ENCODE measurements at places on chromosomes 1 and 21. TPM values are rescaled to one million over a fixed set of nuclear protein-coding genes. Genes with fewer than 3 reads are reported as not detected.

MSH4 gene
- 0.36 TPM for total RNA-seq

MX1 gene
- 36.9 TPM for total RNA-seq

RGSL1 gene
- not detected for total RNA-seq

ESRRG gene
- total RNA-seq = 0.40 TPM

SELE gene
- 0.56 TPM for total RNA-seq

COL16A1 gene
- 11.8 TPM for total RNA-seq

NBPF10 gene
- 3.6 TPM for total RNA-seq

GJA4 gene
- 2.0 TPM for total RNA-seq

CLCA4 gene
- 230 TPM for total RNA-seq

ST6GALNAC3 gene
- total RNA-seq = 0.72 TPM

PTCH2 gene
- 0.40 TPM for total RNA-seq

SLC41A1 gene
- 7.2 TPM for total RNA-seq

HRNR gene
- total RNA-seq = not detected

AGPAT3 gene
- total RNA-seq = 49.1 TPM

MAP7D1 gene
- 93.1 TPM for total RNA-seq

ZMYND12 gene
- total RNA-seq = 0.56 TPM

C1orf141 gene
- not detected for total RNA-seq

GBP7 gene
- total RNA-seq = not detected

ACTL8 gene
- 0.20 TPM for total RNA-seq

FBXO2 gene
- total RNA-seq = 5.9 TPM

CASQ2 gene
- 0.92 TPM for total RNA-seq

PGLYRP3 gene
- total RNA-seq = 31.3 TPM

USH2A gene
- total RNA-seq = not detected

CYP4Z1 gene
- total RNA-seq = 0.72 TPM

SPSB1 gene
- total RNA-seq = 15.5 TPM

OLFML2B gene
- total RNA-seq = 0.72 TPM

FAM177B gene
- 0.64 TPM for total RNA-seq

CDC42BPA gene
- 11.1 TPM for total RNA-seq

DNM3 gene
- 1.6 TPM for total RNA-seq

SLFNL1 gene
- 0.08 TPM for total RNA-seq

AUNIP gene
- total RNA-seq = 3.3 TPM

NDUFV3 gene
- total RNA-seq = 17.7 TPM

SYCP1 gene
- not detected for total RNA-seq

ARHGEF10L gene
- total RNA-seq = 28.3 TPM

SLC25A24 gene
- 15.7 TPM for total RNA-seq

MIXL1 gene
- total RNA-seq = not detected
